ENCODE measurements at places on chromosomes 12 and 14.

- no peak for DNase-seq
Observed at GRCh38 chr14:24613241-24613640, 3.8 kb upstream of the GZMH start.

GRCh38 chr12:62933220-62933601 is 1.7 kb downstream of the PPM1H start:
- no peak for DNase-seq

GRCh38 chr14:91159906-91160305 is 46.0 kb downstream of the DGLUCY start:
- no peak for DNase-seq

DNA sequence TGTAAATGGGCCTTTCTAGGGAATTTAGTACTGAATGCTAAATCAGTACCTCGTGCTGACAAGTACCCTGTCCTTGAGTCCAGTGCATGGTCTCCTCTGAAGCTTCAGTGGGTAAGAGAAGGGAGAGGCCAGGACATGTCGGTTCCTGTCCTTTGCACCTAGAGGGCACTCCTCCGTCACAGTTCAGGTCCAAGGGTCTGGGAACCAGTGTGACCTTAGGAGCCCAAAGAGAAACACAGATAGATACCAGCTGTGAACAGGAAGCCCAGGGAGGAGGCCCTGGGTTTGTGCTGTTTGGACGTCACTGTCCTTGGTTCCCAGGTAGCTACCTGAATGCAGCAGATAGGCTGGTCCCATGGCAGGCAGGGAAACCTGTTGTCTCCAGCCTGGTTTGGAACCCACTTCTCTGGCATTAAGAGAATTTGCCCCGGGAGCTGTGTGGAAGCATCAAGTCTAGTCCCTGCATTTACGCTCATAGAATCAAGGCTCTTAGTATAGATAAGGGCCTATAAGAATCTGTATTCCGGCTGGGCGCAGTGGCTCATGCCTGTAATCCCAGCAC is 3.9 kb upstream of the FGF23 start:
- no peak for DNase-seq

GRCh38 chr12:9948606-9949296 is 16.6 kb upstream of the CLEC2A start:
- DNase-seq, result no peak

DNA sequence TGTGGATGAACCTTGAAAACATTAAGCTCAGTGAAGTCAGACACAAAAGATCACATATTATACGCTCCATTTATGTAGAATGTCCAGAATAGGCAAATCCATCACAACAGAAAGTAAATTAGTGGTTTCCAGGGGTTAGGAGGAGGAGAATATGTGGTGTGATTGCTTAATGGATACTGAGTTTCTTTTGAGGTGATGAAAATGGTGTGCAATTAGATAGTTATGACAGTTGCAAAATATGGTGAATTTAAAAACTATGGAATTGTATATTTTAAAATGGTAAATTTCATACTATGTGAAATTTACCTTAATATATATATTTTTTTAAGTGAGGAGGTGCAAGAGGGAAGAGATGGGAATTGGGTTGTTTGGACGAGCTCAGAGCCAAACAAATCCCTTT is 46.3 kb upstream of the KICS2 start:
- no peak for DNase-seq

- DNase-seq, result no peak
Observed at GRCh38 chr14:64855721-64856528, 23.8 kb downstream of the SPTB start.

GRCh38 chr14:39847852-39848251 is 415.6 kb upstream of the FBXO33 start:
- DNase-seq, result no peak

DNA sequence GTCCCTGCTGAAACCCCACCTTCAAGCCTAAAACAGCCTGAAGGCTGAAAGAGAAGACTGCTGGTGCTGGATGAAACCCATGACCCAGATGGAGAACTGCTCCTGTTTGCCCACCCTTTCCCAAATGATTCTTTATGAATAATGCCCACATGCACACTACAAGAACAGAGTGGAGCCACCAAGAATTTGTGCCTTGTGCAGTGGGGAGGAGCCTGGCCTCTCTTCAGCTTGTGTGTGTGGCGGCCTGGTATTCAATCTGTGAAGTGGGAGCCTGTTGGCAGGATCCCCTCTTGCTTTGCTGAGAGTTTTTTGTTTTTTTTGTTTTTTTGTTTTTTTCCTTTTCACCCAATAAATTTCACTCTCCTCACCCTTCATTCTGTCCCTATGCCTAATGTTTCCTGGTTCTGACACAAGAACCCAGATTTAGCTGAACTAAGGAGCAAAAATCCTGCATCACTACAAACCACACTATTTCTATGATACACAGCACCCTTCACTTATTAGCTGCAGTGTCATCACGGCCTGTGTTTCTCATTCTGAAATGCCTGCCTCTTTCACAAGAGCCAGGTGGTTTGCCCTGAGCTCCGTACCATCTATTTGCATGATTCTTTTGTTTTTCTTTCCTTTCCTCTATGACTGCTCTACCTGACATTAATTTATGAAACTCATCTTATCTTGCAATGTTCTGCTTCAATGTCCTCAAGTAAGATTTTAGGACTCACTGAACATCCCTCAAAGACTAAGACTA is 585.5 kb upstream of the ATXN7L3B start:
- no peak for DNase-seq

DNA sequence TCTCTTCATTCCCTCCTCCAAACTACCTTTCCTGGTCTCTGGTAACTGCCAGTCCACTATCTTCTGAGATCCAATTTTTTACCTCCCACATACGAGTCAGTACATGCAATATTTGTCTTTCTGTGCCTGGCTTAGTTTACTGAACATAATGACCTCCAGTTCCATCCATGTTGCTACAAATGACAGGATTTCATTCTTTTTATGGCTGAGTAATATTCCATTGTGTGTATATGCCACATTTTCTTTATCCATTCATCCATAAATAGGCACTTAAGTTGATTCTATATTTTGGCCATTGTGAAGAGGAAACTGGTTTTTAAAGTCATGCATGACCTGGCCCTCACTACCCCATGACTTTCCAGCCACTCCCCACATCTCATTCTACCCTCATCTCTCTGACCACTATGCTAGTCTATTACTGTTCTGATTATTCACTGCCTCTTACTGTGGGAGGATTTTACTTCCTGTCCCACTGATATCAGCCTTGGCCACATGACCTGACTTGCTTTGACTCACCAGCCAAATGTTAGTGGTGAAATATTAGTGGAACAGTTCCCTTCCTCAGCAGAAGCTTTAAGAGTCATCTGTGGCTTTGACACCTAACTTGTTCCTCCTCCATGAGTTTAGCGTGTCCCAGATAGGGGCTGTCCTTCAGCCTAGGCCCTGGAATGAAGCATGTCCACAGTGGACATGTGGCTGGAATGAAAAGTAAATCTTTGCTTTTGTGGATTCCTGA is 52.2 kb downstream of the GOLGA5 start:
- DNase-seq, result no peak

DNA sequence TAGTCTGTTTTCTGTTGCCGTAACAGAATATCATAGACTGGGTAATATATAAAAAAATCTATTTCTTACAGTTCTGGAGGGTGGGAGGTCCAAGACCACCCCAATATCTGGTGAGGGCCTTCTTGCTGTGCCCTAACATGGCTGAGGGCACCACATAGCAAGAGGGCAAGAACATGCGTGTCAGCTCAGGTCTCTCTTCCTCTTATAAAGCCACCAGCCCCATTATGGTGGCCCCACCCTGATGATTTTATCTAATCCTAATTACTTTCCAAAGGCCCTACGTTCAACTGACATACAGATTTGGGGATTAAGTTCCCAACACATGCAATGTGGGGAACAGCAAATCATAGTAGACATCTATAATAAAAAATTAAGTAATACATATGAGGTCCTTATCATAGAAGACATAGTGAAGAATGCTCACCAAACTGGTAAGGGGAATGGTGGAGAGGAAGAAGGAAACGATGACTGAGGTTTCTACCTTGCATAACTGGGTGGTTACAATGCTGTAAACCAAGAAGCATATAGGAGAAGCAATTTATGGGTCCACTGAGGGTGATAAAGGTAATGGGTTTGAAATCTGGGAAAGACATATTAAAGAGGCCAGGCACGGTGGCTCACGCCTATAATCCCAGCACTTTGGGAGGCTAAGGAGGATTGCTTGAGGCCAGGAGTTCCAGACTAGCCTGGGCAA is 27.0 kb downstream of the BTBD7 start:
- no peak for DNase-seq

- no peak for DNase-seq
Observed at GRCh38 chr14:101535701-101536207, 25.5 kb upstream of the DIO3 start.

GRCh38 chr12:68331500-68331868 is 678 bp downstream of the MDM1 start:
- DNase-seq, result no peak

DNA sequence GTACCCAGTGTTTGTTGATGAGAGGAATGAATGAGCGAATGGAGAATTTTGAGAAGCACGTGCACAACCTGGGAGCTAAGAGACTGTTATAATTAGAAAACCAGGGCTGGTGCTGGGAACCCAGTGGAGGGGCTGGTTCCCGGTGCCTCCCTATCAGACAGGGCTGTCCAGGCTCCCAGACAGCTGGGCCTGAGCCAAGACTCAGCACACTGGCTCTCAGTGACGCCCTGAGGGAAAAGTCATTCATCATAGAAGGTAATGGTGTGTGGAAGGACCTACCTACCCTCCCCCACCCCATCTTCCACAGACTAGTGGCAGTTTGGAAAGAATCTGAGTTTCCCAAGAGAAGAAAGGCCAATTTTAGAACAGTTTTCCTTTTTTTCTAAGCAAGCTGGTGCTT is 34.7 kb downstream of the KCNA5 start:
- DNase-seq, result no peak

DNA sequence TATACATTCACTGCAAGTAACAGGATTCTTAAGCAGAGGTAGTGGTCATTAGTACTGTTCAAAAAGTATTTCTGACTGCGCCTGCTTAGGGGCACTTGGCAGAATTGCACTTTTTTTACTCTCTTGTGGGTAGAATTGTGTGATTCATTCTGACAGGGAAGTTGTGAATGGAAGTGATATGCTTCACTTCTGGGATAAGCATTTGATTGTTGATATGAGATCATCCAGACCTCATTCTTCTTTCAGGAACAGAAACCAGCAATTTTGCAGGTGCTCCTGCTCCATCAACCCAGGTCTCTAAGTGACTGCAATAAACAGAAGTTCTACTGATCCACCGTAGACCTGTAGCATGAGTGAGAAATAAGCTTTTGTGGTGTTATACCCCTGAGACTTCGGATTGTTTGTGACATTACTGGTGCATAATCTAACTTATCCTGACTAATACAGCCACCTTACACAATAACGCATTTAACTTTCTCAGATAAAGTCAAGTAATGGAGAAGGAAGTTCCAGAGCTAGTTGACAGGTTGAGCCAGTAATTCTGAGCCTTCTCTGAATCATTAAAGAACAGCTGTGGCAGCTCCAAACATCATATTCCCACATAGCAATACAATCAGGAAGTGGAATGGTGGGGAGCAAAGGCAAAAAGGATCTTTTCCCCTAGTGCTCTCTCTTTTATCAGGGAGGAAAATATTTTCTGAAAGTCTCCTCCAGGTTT is 387.9 kb downstream of the SYT1 start:
- DNase-seq, result no peak

DNA sequence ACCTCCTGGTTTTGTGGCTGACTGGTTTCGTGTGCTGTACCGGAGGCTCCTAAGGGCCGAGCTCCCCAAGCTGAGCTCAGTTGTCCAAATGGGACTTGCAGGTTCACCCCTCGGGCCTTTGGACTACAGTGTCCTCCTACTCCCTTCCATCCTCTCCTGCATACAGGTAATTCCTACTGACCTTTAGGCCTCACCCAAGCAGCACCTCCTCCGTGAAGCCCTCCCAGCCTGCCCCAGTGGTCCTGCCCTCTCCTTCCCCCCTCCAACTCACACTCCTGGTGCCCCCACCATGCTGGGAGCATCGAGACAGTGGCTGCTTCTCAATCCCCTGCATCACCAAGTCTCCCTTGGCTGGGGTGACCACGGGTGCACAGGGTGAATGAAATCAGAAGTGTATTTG is 27.1 kb upstream of the YY1 start:
- no peak for DNase-seq

DNA sequence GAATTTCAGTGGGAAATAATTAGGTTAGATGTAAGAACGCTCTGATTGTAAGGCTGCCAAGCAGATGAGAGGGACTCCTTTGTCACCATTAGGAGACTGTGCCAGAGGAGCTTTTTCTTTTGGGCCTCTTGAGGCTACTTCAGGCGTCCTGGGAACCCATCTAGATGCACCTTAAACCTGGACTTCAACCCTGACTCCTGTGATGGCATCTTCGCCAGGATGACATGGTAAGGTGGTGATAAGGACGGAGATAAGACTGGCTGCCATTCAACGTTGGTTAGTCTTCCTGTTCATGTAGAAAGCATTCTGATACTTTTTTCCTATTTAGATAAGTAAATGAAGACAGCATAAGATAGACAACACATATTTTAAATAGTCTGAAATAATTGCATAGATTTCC is 36.3 kb downstream of the STK38L start:
- no peak for DNase-seq

DNA sequence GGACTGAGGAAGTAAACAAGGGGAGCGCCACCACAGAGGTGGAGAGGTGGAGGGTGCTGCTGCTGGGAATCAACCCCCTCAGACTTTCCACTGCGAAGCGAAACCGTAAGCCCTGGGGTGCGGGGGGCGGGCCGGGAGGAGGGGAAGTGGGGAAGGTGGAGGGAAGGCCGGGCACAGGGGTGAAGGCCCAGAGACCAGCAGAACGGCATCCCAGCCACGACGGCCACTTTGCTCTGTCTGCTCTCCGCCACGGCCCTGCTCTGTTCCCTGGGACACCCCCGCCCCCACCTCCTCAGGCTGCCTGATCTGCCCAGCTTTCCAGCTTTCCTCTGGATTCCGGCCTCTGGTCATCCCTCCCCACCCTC is at the start of gene LAG3:
LAG3 (plus strand) TSS at position 190 of the 365 bp plus-strand sequence. CDS start 333 bp downstream, outside the sequence.
- no peak for DNase-seq

DNA sequence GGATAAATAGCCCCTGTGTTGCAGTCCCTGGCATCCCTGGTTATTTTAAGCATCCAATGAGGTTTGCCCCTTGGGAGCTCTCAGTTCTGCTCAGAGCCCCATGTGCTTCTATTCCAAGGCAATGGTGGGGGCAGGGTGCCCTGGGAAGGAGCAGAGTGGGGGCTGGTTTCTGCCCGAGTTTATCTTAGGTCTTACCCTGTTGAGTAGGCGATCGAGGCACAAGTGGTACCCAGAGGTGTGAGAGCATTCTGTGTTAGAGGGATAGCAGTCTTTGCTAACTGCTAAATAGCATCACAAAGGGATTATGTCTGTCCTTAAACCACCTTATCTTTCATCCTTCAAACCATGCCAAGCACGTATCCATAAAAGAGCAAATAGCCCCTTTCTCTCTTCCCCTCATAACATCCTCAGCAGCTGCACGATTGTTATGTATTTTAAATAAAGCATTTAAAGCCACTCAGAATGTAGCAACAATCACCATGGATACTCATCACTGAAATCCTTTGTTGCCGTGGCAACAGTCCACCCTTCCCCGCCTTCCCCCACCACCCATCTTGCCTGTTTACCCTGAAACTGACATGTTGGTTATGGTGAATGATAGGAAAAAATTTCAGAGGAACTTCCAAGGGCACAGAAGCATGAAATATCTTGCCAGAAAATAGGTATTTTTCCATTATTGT is 139.3 kb downstream of the PTPN11 start:
- no peak for DNase-seq
